Kasumi-1 (cell line): ENCODE measurements at places on chromosomes 7 and 10.

DNA sequence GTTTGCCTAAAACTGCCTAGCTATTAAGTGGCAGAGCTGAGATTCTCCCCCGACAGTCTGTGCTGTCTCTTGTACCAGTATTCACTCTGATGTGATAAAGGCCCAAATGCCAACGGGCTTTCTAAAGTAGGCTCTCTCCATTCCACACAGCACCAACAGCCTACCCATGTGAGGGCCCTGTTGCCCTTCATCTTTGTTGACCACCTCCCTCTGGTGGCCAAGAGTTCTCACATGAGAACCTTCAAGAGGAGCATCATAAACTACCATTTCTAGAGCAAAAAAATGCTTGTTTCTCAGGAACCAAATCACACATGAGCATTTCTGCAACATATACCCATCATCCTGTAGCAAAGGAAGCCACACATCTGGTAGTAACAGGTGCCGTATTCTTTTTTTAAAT, 185.8 kb downstream of the GRM8 start:
- DNase-seq, result no peak

- DNase-seq, result no peak
Measured at GRCh38 chr7:17139081-17139480, 159.4 kb upstream of the AHR start.

DNA sequence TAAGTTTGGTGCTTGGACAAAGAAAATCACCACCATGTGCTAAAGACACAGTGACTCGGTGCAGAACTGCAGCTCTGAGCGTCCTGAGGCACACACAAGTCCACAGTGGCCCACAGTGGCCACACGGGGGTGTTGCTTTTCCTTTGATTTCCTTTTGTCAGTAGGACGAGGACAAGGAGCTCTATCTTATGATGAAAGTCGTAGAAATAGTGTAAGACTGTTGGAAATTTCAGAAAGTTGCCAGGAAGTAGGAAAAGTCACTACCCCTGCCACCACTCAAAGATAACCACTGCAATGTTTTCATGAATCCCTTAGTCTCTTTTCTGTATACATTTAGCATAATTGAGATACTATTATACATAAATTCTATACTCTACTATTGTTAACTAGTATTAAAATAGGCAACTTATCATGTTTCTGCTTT, 146.0 kb downstream of the TNS3 start:
- DNase-seq, result peak; percentile 46

DNA sequence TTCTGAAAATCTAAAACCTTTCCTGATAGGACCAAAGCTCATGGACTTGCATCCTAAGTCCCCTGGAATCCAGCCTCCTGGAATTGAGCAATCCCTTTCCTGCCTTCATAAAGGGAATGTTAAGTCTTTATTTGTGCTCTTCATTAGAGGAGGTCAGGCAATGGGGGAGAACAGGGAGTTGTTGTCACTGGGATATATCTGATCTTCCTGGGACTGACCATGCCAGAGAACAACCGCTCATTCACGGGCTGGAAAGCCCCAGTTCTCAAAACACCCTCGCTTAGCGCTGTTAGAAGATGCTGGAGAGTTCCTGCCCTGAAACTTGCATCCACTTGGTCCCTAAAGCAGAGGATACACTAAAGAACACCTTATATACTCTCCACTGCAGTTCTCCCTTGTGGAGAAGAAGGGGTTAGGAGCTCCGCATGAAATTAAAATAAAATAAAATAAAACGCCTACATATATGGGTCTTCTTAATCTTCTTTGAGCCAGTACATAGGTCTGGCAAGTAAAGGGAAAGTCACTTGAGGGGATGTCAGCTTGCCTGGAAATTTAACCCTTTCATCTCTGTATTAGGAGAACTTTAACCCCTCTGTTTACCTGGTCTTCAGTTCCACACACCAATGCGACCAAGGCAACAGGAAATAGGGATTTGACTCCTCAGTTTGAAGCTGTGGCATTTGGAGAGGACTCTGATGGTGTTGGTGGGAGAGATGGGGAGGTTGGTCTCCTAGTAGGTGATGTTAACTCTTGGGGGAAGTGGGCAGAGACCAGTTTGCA, 1.2 kb downstream of the SORCS1 start:
- DNase-seq, result no peak

- DNase-seq, result no peak
Measured at GRCh38 chr10:101967713-101968112, 88.3 kb downstream of the ARMH3 start.

DNA sequence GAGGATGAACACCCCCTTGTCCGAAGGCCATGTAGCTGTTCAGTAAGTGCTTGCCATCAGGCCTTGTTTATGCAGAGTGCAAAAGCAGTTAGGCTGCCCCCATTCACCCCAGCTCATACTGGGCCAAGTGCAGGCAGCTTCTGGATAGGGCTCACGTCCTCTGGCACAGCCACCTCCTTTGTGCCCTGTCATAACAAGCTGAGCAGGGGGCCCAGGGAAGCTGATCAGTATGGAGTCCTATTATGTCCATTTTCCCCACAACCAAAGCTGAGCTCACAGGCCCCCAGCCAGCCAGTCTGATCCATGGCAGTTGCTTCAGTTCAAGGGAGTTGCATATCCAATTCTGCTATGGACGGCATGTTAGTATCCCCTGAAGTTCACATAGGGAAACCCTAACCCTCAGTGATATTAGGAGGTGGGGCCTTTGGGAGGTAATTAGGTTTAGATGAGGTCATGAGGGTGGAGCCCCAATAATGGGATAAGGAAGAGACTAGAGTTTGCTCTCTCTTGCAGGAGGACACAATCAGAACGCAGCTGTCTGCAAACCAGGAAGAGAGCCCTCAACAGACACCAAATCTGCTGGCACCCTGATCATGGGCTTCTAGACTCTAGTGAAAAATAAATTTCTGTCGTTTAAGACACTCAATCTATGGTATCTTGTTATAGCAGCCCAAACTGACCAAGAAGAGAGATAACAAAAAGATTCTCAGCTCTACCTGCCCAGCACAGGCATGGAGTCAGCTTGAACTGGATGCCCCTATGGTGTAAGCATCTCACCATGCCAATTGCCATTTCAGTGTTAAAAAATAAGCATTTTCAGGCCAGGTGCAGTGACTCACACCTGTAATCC, 155.9 kb downstream of the FGFR2 start:
- no peak for DNase-seq

DNA sequence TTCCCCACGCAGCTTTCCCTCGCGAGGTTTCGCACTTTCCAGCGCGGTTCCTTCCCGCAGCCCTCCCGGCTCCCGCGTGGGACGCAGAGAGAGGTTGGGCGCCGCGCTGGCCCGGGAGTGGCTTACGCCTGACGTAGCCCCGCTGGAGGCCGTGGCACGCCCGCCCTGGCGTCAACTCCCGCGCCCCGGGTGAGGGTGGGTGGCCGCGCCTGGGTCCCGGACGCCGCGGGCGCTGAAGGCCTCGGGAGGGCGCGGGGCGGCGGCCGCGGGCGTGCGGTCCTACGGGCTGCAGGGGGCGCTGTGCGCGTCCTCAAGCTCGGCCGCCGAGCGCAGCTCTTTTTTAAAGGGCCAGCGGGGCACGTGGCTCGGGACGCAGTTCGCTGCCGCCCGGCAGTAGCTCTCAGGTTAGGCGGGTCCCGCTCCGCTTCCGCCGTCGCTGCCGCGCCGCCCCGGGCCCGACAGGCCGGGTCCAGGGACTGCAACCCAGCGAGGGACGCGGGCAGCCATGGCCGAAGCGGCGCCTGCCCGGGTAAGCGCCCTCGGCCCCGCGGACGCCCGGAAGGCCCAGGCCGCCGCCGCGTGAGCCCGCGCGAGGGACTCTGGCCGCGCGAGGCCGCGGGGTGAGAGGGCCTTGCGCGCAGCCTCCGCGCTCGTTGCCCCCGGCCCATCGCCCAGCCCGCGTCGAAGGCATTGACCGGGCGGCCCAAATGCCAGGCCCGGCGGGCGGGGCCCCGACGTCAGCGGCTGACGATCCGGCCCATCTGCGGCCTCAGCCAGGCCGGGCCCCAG, at the start of gene ZNF783:
ZNF783 (plus strand) TSS at position 368 of the 789 bp plus-strand sequence; CDS start at position 506, 138 bp downstream.
- DNase-seq, result peak; percentile 67

- peak; percentile 54 for DNase-seq
Measured at GRCh38 chr7:77657427-77658224, 38.6 kb upstream of the RSBN1L start.

DNA sequence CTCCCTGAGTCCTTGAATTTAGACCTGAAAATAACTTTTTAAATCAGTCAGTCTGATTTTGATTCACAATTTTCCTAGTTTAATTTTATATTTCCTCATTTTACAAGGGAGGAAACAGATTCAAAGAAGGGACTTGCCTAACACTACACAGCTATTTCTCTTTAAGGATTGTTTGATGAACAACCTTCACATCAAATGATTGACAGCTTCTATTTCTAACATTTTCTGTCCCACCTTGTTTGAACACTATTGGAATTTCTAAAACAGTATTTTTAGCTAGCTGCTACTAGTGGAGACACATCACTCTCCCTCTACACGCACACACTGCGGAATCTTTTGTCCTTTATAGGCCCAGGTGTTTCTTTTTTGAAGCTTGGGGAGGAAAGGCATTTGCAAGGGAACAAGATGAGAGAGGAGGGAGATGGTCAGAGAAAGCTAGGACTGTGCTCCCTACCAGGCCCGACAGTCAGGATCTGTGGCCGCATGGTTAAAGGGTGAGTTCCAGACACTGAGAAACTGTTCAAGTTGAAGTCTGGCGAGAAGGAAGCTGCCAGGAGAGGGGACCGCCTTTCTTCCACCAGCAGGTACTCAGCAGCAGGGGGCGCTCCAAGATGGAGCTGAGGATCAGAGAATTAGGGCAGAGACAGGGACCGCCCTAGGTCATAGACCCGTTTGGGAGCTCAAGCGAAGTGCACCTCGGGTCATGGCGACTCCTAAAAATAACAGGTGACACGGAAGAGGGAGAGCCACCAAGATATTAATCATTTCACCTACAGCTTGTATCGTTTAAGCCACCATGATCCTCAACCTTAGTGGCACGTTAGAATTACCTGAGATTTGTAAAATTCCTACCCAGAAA, 49.7 kb downstream of the DNAJC12 start:
- DNase-seq, result peak; percentile 92

- DNase-seq, result no peak
Measured at GRCh38 chr7:25762511-25763462, 389.2 kb upstream of the NFE2L3 start.
